ENCODE measurements at places on chromosomes 2 and 18.

GRCh38 chr2:150997066-150997465, 264.6 kb downstream of the RBM43 start:
- DNase-seq = no peak

DNA sequence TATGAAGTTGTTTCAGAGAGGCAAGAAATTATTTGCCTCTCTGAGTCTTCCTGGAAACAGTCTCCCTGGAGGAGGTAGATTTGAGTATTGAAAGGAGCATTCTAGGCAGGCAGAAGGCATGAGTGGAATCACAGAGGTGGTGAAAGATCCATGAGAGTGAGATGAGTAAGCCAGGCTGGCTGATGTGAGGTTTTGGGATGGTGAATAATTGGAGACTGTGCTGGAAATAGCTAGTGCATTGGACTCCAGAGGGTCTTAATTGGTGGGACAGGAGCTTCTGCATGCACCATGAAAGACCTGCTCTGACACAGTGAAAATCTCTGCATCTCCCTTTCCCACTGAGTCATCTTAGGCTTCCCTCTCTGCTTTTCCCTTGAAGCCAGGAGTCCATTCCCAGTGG, 46.3 kb downstream of the CDC42EP3 start:
- no peak for DNase-seq

GRCh38 chr2:179677077-179677688, 184.2 kb downstream of the ZNF385B start:
- DNase-seq = no peak

GRCh38 chr2:239813261-239814115, 211.7 kb downstream of the NDUFA10 start:
- no peak for DNase-seq

- no peak for DNase-seq
Measured at GRCh38 chr2:1802046-1802445, 57.7 kb upstream of the PXDN start.

DNA sequence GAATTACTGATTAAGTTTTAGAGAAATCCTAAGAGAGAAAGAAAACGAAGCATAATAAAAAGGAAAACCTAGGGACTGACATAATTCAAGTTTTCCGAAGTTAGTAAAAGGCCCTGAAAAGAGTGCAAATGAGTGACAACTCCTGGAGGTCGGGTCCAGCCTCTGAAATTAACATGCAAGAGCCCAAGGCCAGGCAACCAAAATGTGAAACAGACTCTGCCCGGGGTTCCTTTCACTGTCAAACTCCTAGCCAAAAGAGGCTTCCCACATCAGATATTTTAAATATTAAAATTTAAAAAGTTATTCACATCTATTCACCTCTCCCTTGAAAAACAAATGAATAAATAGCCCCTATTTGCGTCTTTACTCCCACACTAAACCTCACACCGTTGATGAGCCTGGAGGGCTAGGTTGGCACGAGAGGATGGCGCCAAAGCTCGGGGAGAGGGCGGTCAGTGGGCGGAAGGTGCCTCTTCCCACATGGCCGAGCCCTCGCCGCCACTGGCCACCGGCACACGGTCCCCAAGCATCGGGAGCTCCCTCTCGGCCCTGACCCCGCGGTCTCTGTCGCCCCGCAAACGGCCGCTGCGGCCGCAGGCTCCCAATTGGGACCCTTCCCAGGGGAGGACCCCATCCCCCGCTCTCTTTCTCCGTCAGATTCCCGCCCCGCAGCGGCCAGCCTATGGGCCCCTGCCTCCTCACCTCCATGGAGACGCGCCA, 630 bp downstream of the PPM1G start:
- DNase-seq = no peak

GRCh38 chr2:9373476-9373875, 49.9 kb downstream of the ITGB1BP1 start:
- no peak for DNase-seq

GRCh38 chr2:182860858-182861257, 5.6 kb downstream of the FRZB start:
- no peak for DNase-seq

DNA sequence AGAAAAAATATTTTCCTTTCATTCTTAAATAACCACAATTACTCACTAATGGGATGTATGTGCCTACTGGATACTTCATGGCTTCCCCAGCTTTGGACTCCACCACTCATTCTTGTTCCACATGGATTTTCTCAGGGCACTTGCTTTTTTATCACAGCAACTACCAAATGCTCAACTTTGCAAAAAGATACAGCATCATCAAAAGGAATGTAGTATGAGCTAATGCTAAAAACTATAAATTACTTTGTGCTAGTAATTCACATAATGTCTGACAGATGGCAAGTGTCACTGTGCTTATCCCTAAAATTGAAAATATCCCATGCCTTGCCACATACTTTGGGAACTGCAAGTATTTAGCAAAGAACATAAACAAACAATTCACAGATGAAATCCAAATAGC, 130.4 kb upstream of the ZFP36L2 start:
- DNase-seq = no peak

GRCh38 chr18:70693246-70693645, 404.4 kb downstream of the SOCS6 start:
- DNase-seq = no peak

GRCh38 chr2:205892665-205893259, 193.2 kb downstream of the INO80D start:
- no peak for DNase-seq

GRCh38 chr2:64652231-64653108, 1.2 kb downstream of the SERTAD2 start:
- no peak for DNase-seq

GRCh38 chr2:164979113-164979512, 23.8 kb upstream of the SLC38A11 start:
- no peak for DNase-seq

DNA sequence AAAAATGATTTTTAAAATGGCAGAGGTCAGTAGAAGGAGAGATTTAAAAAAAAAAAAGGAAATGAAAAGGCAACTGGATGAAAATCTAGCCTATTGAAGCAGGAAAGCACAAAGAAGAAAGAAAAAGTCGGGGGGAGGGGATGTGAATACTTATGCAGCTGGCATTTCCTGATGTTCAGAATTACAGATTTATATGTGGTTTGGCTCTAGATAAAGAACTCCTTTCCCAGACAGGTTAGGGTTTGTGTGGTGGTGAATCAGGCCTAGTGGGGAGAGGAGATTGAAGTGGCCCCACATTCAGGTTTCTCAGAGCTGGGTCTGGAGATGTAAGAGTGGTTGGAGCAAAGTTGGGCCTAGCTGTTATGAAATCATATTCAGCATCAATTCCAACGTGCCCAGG, 394.4 kb downstream of the FIGN start:
- no peak for DNase-seq

- no peak for DNase-seq
Measured at GRCh38 chr2:213923543-213923942, 487.3 kb upstream of the VWC2L start.

DNA sequence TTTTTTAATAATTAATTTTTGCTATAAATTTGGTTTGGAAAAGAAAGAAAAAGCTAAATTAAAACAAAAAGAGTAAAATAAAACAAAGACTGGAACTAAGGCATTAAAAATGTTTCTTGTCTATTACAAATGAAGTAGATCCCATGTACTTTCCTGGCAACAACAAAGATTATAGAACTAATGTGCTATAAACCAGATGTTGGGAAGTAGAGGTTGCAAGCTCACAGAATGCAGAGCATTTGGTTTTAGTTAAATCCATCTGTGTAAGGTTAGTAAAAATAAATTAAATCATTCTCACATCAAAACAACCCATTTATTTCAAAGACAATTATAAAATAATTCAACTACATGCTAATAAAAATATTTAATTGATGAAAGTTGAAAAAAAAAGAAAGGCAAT, 157.2 kb upstream of the ZC3H15 start:
- no peak for DNase-seq

GRCh38 chr2:210147614-210148013, 23.6 kb downstream of the KANSL1L start:
- DNase-seq = no peak

DNA sequence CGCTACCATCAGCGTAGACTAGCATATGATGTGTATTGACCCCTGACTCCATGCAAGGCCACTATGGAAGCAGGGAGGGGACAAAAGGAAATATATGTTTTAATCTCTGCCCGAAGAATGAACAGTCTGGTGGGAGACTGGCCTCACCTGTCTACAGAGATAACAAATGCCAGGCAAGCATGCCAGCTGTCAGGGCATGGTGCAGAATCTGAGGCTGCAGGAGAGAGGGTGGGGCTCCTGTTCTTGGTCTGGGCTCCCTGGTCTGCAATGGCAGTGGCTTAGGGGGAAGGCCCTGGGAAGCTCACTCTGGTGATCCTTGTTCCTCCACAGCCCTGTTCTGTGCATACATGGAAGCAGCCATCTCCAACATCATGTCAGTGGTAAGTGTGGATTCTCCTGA, 27.5 kb downstream of the SLC14A2 start:
- no peak for DNase-seq

DNA sequence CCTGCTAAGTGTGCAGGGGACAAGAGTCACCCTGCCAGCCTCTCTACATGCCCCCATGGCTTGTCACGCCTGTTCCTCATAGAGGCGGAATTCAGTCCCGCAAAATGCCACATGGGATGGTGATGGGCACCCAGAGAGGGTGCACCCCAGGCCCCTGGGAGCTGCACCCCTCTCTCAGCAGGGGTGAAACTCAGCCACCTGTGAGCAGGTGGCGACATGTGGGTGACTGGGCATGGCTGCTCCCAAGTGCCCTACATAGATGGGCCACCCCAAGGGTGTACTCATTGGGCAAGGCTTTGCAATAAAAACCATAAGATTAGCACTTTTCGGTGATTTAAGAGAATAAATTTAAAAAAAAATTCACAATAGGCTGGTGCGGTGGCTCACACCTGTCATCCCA, 6.3 kb downstream of the HS6ST1 start:
- no peak for DNase-seq

DNA sequence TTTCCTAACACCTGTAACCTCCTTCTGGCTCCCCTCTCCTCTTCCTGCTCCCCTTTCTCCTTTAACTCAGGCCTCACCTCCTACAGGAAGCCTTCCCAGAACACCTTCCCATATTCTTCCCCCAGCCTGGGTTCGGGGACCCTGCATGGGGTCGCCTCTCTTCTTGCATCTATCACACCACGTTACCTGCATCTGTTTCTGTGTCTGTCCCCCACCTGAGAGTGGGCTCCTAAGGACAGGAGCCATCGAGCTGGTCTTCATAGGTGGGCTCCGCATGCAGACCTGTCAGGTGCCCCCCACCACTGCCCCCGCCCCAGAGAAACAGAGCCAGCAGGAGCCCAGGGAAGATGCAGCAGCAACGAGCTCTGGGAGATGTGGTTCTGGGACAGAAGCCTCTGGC, 123.2 kb upstream of the GLI2 start:
- DNase-seq = no peak

- DNase-seq = no peak
Measured at GRCh38 chr2:95277246-95277906, 3.1 kb downstream of the PROM2 start.

- DNase-seq = no peak
Measured at GRCh38 chr2:183530333-183530901, 406.2 kb downstream of the NUP35 start.

DNA sequence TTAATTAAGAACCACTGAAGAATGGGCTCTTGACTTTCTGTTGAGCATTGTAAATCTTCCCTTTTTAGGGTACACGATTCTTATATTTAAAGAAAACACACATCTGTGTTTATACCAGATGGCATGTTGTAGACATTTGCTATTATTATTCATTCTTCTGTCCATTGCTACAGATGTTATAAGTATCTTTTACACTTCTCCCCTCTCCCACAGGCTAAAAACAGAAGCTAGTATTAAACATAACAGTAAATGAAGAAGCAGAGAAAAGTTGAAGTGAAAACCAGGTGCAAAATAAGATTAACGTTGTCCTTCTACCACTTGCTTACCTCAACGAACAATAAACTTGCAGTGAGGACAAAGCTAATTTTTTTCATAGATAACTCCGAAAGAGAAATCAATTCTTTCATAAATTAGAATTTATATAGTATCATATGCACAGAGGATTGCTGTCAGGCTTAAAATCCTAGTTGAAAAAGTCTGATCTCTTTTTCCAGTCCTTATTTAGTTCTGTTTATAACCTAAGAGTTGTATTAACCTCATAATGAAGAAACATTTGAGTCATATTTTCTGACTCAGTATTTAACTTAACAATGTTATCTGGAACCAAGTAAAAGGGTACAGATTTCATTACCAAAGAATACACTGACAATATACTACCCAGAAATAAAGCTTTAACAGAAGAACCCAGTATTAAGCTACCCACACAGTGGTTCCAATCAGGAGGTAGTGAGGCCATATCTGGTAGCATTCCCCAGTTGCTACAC, 16.4 kb upstream of the ZNF385B start:
- DNase-seq = no peak

Measured in cortex of kidney (tissue), 1 donor.